ENCODE measurements at places on chromosomes 12 and 14.

DNA sequence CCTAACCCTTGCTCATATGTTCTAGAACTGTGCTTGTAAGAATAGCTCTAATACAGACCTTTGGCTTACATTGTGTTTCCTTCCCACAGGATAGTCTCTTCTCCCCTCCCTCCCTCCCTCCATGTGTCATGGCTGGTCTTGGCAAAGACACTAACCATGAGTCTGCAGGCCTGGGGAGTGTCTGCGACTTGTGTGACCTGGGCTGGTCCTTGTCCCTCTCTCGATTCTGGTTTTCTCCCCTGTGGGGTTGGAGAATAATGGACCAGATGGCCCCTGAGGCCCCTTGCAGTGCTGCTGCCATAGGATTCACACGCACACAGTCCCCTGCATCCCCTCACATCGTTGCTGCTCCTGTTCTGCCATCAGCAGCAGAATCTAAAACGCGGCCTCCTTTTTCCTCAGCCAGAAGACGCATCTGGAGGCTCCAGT lies 30.3 kb downstream of the DEGS2 start:
- no peak for DNase-seq

- DNase-seq: no peak
These were observed 92.8 kb downstream of the OTOGL start for GRCh38 chr12:80192087-80192486.

DNA sequence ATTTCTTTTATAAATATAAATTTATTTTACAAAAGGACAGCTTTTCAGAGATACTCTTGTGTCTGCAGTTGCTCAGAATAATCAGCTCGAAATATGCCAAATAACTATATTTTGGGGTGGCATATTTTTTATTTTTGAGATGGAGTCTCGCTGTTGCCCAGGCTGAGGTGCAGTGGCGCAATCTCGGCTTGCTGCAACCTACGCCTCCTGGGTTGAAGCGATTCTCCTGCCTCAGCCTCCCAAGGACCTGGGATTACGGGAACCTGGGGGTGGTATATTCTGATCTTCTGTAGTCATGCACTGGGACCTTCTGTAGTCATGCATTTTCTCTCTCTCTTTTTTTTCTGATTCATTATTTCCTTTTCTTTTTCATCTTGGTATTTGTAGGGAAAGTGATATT lies 135.0 kb upstream of the AMIGO2 start:
- no peak for DNase-seq

GRCh38 chr14:69953266-69953915 lies 74.2 kb downstream of the SMOC1 start:
- DNase-seq: no peak

- no peak for DNase-seq
These were observed 25.3 kb downstream of the RTN1 start for GRCh38 chr14:59845245-59845644.

GRCh38 chr12:11947213-11947612 lies 123.5 kb upstream of the BCL2L14 start:
- no peak for DNase-seq

GRCh38 chr12:47885012-47885501 lies 19.7 kb downstream of the VDR start:
- DNase-seq: no peak

- no peak for DNase-seq
These were observed 36.8 kb downstream of the ANKRD9 start for GRCh38 chr14:102472791-102473150.

GRCh38 chr14:50953502-50953901 lies 9.2 kb upstream of the PYGL start:
- no peak for DNase-seq

DNA sequence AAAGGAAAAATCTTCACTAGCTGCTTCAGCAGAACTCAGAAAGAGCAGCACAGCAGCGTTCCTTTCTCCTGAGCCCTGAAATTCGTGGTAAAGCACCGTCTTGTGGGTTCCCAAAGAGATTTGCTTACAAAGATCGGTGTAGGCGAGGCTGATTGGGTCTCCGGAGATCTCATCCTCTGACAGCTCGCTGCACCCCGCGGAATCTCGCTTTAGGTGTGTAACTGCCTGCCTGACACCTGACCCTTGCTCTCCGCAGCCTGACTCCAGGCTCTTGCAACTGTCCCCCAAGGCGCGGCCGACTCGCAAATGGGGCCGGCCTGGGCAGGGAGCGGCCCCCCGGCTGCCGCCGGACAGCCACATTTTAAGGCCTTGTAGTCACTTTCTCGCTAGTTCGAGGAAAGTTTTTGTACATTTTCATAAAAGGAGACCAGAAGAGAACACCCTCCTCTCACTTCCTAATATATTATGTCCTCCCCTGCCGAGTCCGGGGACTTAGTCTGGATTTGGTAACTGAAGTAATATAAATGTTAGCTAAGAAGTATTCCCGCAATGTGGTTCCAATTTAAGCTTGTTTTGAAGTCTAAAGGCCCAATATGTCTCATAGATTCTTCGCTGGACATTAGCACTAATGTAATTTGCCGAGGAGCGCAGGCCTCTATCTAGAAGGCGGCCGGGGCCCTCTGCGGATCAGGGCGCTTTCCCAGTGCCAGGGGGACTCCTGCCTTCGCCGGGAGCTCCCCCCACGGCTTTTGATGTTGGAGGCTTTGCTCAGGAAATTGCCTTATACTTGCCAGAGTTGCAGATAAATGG lies 177.3 kb upstream of the CDKN3 start:
- no peak for DNase-seq

GRCh38 chr14:37583358-37584210 lies 11.5 kb downstream of the FOXA1 start:
- DNase-seq: no peak

GRCh38 chr12:117792471-117792870 lies 176.3 kb downstream of the KSR2 start:
- no peak for DNase-seq

DNA sequence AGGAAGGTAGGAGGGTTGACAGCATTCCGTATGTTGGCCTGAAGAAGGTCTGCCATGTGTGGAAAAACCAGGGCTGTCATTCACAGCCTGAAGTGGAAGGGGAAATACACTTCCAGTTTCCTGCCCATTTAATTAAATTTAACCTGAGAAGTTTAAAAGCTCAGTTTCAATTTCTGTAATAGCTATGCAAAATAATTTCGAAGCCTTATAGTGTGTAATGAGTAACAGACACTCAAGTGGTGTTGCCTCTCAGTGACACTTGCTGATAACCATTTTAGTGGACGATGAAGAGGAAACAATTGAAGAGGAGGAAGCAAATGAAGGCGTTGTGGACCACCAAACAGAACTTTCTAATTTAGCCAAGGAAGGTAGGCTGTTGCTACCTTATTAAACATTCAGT lies 44.8 kb downstream of the EP400 start:
- DNase-seq: no peak

GRCh38 chr14:100609331-100609870 lies 22.2 kb upstream of the BEGAIN start:
- DNase-seq: no peak

- DNase-seq: no peak
These were observed 203.2 kb downstream of the ZFP36L1 start for GRCh38 chr14:68589447-68590200.

Data from pulmonary artery endothelial cell (primary cell).